ENCODE measurements at places on chromosomes 13 and 19.

DNA sequence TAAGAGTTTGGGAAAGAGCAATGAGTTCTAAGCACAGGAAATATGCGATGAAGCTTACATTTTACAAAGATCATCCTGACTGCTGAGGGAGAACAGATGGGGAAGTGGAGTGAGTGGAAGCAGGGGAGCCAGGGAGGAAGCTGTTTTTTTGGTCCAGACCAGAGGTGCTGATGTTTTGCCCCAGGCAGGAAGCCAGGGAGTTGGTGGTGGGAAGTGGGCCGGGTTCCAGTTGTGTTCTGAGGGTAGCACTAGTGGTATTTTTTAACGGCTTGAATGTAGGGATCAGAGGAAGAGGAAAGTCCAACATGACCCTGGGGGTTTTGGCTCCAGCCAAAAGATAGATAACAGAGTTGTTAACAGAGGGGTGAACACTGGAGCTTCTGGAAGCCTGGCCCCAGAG, 20.7 kb upstream of the OLFM4 start:
- DNase-seq = no peak

- peak; percentile 87 for DNase-seq
These were observed 209.3 kb downstream of the KCNRG start for GRCh38 chr13:50224534-50224933.

DNA sequence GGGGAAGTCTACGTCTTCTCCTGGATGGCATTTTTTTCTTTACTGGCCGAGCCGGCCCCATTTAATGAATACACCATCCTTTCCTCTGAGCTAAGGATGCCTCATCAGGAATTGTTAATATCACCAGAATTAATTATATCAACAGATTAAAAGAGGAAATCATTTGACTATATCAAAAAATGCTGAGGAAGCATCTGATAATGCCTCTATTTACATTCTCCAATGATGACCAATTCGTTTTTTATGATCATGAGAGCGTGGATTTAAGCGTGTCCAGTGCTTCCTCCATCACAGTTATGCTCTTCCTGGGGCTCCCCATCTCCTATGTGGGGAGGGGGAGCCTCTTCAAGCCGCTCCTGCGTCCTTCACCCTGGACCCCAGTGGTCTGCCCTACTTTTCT, 58.7 kb downstream of the TUBGCP3 start:
- DNase-seq = no peak

DNA sequence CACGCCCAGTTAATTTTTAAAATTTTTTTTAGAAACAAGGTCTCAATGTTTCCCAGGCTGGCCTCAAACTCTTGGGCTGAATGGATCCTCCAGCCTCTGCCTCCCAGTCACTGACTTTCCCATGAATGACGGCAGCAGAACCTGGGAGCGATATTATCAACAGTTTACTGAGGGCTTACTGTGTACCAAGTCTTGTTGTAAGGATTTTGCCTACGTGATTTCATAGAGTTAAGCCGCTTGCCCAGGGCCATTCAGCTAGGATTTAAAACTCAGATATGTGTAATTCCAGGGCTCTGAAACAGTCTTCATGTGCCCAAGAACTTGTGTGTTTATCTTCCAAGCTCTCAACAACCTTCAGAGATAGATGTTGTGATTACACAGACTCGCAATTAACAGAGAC, 6.0 kb upstream of the KXD1 start:
- DNase-seq = no peak

GRCh38 chr19:8042900-8043299, 9.7 kb upstream of the CCL25 start:
- DNase-seq = no peak

DNA sequence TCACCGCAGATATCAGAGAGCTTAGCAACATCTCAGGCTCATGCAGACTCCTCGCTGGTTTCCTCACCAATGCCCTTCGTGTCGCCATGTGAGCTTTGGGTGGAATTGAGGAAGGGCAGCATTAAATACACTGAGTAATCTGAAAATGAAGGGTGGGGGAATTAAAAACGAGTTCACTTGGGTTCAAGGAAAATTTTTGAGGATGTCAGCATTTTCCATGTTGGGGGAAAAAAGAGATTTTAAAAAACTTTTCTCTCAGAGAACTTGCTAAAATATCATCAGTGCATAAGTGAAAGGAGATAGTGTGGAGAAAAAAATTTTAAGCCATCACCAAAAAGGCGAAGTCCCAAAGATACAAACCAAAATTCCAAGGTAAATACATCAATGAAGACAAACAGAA, 359.3 kb downstream of the KCNRG start:
- DNase-seq = no peak

DNA sequence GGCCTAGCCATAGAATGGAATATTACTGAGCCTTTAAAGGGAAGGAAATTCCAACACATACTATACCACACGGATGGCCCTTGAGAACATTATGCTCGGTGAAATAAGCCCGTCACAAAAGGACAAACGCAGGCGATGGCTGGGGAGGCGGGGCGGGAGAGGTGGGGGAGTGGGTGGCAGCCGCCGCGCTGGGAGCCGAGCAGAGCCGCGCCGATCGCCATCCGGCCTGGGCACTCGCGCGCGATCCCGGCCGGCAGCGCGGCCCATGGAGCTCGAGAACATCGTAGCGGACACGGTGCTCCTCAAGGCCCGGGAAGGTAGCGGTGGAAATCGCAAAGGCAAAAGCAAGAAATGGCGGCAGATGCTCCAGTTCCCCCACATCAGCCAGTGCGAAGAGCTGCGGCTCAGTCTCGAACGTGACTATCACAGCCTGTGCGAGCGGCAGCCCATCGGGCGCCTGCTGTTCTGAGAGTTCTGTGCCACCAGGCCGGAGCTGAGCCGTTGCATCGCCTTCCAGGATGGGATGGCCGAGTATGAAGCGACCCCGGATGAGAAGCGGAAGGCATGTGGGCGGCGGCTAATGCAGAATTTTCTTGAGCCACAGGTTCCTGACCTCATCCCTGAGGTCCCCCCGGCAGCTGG, 140.1 kb downstream of the ZDHHC20 start:
- no peak for DNase-seq

- DNase-seq = no peak
These were observed 1.9 kb downstream of the GNG14 start for GRCh38 chr19:12689581-12690216.

DNA sequence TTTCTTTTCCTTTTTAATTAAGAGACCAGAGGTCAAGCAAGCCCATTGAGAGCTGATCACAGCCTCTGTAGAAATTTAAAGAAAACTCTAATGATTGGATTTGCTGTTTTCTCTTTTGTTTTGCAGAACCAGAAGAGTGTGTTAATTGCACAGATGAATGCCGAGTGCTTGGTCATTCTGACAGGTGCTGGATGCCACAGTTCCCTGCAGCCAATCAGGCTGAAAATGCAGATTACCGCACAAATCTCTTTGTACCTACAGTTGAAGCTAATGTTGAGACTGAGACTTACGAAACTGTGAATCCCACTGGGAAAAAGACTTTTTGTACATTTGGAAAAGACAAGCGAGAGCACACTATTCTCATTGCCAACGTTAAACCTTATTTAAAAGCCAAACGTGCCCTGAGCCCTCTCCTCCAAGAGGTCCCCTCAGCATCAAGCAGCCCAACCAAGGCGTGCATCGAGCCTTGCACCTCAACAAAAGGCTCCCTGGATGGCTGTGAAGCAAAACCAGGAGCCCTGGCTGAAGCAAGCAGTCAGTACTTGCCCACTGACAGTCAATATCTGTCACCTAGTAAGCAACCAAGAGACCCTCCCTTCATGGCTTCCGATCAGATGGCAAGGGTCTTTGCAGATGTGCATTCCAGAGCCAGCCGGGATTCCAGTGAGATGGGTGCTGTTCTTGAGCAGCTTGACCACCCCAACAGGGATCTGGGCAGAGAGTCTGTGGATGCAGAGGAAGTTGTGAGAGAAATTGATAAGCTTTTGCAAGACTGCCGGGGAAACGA, 93.1 kb downstream of the PCDH17 start:
- DNase-seq = no peak

DNA sequence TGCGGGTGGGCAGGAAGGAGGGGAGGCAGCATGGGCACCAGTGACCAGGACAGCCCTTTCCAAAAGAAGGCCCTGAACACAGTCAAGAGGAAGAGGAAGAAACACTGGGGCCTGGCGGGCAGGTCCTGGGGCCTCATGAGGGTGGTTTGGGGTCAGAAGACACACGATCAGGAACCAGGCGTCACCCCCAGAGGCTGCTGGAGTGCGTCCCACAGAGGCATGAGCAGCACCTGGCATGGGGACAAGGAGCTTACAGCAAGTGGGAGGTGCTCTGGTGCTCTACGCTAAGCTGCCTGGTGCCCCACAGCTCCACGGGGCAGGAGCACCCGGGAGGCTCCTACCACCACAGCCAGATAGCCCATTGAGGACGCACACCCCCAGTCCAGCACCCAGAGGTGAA, 20.0 kb downstream of the ELL start:
- DNase-seq = no peak

DNA sequence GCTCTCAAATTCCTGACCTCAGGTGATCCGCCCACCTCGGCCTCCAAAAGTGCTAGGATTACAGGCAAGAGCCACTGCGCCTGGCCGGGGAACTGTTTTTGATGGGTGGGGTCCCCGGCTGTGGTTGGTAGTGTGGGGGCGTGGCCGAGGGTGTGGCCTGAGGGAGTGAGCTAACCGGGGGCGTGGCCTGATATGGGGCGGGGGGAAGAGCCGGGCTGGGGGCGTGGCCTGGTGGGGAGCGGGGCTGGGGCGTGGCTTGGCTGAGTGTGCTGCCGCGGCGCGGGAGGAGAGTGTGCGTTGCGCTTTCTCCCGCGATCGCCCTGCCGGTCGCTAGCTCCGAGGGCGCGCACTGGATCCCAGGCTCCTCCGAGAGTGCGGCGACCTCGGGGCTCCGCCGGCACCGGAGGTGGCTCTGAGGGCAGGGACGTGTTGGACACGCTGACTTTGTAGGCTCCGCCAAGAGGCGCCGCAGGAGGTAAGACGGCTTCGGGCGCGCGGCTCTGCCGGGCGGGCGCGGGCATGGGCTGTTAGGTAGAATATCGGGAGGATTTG, at the start of gene SPATA13:
Gene SPATA13 (plus strand): TSS at position 263 of the 552 bp plus-strand sequence. CDS start 62,210 bp downstream, outside the sequence.
- DNase-seq = peak; percentile 94

DNA sequence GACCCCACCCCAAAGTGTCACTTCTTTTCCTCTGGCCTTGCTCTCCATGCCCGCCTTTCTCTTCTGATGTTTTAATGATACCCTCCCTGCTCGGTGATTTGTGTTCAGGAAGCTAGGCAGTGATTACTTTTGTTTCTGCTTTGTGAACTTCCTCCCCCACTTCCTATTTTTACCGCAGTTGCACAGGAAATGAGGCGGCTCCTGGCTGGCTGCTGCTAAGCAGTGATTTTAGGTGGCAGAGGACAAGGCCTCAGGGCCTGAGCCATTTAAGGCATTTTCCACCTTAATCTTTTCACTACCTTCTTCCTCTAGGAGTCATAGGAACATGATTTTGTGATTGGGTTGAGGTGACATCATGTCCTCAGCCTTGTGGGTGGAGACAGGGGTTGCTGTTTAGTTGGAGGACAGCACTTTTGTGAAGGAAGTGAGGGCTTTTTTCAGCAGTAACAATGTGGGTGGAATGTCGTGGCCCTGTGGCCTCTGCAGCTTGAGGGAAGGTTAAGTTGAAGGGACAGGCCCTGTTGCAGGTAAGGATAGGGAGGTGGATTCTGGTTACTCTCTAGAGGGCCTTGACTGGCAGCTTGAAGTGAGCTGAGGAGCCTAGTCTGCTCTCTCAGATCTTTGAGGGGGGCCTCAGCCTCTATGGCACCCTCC, 15.7 kb downstream of the GARRE1 start:
- DNase-seq = peak; percentile 90

- no peak for DNase-seq
These were observed 3.6 kb downstream of the CILP2 start for GRCh38 chr19:19541616-19542015.

DNA sequence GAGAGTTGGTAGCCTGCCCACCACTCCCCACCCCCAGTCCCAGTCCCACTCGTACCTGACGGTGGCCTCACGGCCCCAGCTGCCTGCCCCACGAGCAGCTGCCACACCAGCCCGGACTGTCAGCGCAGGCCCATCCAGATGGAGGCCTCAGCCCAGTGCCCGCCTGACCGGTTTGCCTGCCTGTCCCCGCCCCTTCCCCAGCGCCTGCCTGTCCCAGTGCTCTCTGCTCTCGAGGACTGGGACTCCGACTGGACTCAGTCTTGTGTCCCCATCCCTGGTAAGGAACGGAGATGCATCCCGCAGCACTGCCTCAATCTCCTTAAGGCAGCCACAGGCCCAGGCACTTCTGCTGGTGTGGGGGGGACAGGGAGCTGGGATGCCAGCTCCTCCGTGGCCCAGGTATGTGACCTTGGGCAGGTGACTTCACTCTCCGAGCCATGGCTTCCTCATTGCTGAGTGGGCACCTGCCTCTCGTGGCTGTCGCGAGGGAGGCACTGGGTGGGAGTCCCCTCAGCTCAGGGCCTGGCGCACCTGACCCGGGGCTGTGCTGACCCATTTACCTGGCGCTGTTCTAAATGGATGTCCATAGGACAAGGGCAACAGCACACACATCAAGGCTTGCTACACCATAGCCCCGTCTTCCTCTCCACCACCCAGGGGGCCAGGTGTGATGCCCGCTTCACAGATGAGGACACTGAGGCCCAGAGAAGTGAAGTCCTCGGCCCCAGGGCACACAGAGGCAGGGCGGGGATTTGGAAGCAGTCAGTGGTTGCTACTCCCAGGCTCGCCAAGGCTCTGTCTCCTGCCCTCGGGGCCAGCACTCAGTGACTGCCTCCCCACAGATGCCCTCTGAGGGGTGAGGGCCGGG, at the start of gene NKPD1:
Gene NKPD1 (minus strand): TSS at position 113 of the 868 bp plus-strand sequence. CDS start 832 bp downstream, outside the sequence.
- no peak for DNase-seq

DNA sequence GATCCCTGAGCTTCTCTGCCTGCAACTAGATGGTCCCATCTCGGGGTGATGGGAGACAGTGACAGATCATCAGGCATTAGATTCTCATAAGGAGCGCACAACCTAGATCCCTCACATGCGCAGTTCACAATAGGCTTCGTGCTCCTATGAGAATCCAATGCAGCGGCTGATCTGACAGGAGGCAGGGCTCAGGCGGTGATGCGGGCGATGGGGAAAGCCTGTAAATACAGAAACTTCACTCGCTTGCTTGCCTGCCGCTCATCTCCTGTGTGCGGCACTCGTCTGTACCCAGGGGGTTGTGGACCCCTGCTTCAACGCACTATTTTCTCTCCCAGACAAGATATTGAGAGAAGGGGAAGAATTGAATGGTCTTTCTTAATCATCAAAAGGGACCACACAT, 473.9 kb downstream of the ZNF536 start:
- no peak for DNase-seq

GRCh38 chr19:27822336-27822735, 1390.6 kb downstream of the UQCRFS1 start:
- no peak for DNase-seq

- no peak for DNase-seq
These were observed 27.4 kb downstream of the CEBPA start for GRCh38 chr19:33274663-33275558.

GRCh38 chr13:97139691-97140090, 82.4 kb upstream of the MBNL2 start:
- no peak for DNase-seq

DNA sequence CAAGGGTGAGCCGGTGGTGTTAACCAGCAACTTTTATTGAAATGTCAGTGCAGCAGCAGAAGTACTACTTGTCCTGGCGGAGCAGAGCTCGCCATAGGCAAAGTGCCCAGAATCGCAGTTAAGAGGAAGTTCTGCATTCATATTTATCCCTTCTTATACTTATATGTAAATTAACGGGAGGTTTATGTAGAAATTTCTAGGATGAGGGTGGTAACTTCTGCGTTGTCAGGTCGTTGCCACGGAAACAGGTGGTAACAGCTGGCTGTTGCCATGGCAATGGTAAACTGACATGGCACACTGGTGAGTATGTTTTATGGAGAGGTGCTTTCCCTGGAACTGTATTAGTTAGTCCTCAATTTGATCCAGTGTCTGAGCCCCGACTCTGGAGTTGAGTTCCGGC, 2494.9 kb upstream of the PCDH20 start:
- no peak for DNase-seq
